Activated CD4-positive, alpha-beta T cell treated with anti-CD3 and anti-CD28 coated beads, Interleukin-2, amount 10 ng/mL, durations not matched to agents 24 days and 14 days (primary cell): ENCODE measurements at places on chromosomes 4 and X. TPM values are rescaled to one million over a fixed set of nuclear protein-coding genes. Genes with fewer than 3 reads are reported as not detected.

Gene TEX13D
- not detected in 2 replicates for total RNA-seq

Gene UGT2B10
- not detected in 2 replicates for total RNA-seq

Gene GYPB
- total RNA-seq: not detected in 2 replicates

Gene TMEM47
- not detected in 2 replicates for total RNA-seq

Gene MND1
- 15.0 and 18.8 TPM in 2 replicates for total RNA-seq

Gene HMGB3
- total RNA-seq: 32.6 and 32.8 TPM in 2 replicates

Gene SEC24B
- total RNA-seq: 32.5 and 33.6 TPM in 2 replicates

Gene SATL1
- not detected in 2 replicates for total RNA-seq

Gene ITM2A
- 102 and 113 TPM in 2 replicates for total RNA-seq

GRCh38 chrX:105972690-105973386 lies 65.7 kb downstream of the SERPINA7 start:
- no peaks in the 10 kb centered on the region for H3K27me3 ChIP-seq
- no peak overlapping the region for H3K4me3 ChIP-seq
- H3K36me3 ChIP-seq: no peaks in the 10 kb centered on the region
- H3K27ac ChIP-seq: no peak overlapping the region
- H3K4me1 ChIP-seq: no peaks in the 10 kb centered on the region

GRCh38 chrX:65586491-65586890 lies 51.9 kb upstream of the LAS1L start:
- H3K4me1 ChIP-seq: peaks cover 8% of the 10 kb centered on the region
- DNase-seq: no peak
- H3K27me3 ChIP-seq: no peaks in the 10 kb centered on the region
- no peak overlapping the region for H3K27ac ChIP-seq
- H3K36me3 ChIP-seq: no peaks in the 10 kb centered on the region
- H3K4me3 ChIP-seq: no peak overlapping the region

GRCh38 chr4:76302826-76303438 lies 3.6 kb upstream of the STBD1 start:
- H3K27ac ChIP-seq: no peak overlapping the region
- H3K4me3 ChIP-seq: no peak overlapping the region
- peaks cover 41% of the 10 kb centered on the region for H3K4me1 ChIP-seq
- DNase-seq: no peak
- H3K27me3 ChIP-seq: peaks cover 13% of the 10 kb centered on the region

- no peak overlapping the region for H3K4me3 ChIP-seq
- H3K4me1 ChIP-seq: no peaks in the 10 kb centered on the region
- no peak for DNase-seq
Measured at GRCh38 chr4:71377561-71377960, 38.7 kb downstream of the SLC4A4 start.

GRCh38 chr4:107066621-107067020 lies 30.5 kb upstream of the DKK2 start:
- no peak overlapping the region for H3K27ac ChIP-seq
- no peaks in the 10 kb centered on the region for H3K36me3 ChIP-seq
- no peak for DNase-seq
- no peaks in the 10 kb centered on the region for H3K4me1 ChIP-seq

- no peak for DNase-seq
- no peaks in the 10 kb centered on the region for H3K27me3 ChIP-seq
- H3K4me1 ChIP-seq: no peaks in the 10 kb centered on the region
- no peak within 1 kb of the TSS for H3K27ac ChIP-seq
- no peak within 1 kb of the TSS for H3K4me3 ChIP-seq
Measured at GRCh38 chrX:126552313-126553022, at the start of gene DCAF12L1. Gene DCAF12L1, minus strand, starts transcription at chrX:126552814. Its CDS starts 206 bp downstream, at chrX:126552608.

DNA sequence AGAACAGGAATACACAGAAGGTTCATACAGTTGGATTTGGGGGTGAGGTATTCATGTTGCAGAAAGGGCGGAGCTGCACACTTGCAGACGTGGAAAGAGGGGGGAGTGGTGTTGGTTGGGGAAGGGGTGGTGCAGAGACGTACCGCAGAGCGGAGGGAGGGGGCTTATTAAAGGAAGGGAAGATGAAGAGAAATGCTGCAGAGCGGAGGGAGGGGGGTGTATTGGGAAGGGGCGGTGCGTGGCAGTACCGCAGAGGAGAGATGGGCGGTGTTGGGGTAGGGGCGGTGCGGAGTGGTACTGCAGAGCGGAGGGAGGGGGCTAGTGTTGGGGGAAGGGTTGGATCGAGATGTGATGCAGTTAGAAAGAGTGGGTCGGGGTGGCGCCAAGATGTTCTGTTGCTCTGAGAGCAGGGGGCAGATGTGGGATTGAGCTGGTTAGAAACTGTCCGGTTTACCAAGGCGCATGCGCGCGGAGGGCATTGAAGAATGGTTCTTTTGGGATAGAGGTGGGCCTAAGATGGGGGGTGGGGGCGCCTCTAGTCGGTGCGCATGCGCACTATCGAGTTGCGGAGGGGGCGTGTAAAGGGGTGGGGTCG lies 900 bp downstream of the TRO start:
- peak; percentile 82 for DNase-seq
- H3K4me3 ChIP-seq: peak overlapping the region; percentile 94
- H3K27me3 ChIP-seq: peaks cover 10% of the 10 kb centered on the region
- H3K36me3 ChIP-seq: no peaks in the 10 kb centered on the region

DNA sequence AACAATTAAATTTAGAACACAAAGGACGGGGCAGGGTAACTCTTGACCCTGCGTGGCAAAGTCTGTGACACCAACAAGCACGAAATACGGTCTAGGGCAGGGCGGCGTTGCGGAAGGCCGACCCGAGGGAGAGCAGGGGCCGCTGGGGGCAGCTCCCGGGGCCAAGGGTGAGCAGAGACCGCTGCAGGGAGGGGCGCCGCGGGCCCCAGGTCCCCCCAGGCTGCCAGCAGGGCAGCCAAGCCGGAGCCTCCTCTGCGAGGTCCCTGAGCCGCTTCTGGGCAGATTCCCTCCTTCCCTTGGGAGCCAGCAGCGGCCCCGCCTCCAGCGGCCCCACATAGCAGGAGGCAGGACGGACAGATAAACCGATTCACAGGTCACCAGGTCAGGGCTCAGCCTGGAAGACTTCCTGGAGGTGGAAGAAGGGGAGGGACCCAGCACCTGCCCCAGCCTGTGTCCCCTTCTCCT lies 90.2 kb downstream of the FAM53A start:
- no peaks in the 10 kb centered on the region for H3K4me1 ChIP-seq
- no peaks in the 10 kb centered on the region for H3K36me3 ChIP-seq
- H3K27ac ChIP-seq: no peak overlapping the region
- no peak for DNase-seq

DNA sequence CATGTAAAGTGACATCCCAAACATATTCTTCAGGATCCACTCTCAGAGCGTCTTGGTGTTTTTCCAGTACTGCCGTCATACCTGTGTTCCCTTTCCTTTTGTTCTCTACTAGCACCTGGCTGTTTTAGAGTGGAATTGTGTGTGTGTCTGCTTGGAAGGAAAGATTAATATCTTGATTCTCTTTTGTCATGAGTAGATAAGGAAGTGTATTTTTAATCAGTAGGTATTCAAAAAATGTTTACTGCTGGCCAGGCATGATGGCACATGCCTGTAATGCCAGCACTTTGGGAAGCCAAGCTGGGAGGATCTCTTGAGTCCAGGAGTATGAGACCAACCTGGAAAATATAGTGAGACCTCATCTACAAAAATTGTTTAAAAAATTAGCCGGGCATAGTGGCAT lies 198.8 kb downstream of the CBR4 start:
- no peaks in the 10 kb centered on the region for H3K4me1 ChIP-seq
- no peak overlapping the region for H3K4me3 ChIP-seq
- peaks cover 16% of the 10 kb centered on the region for H3K27me3 ChIP-seq
- H3K27ac ChIP-seq: no peak overlapping the region

- peak overlapping the region; percentile 97 for H3K4me3 ChIP-seq
- H3K36me3 ChIP-seq: peaks cover 10% of the 10 kb centered on the region
- peaks cover 53% of the 10 kb centered on the region for H3K4me1 ChIP-seq
- H3K27me3 ChIP-seq: peaks cover 14% of the 10 kb centered on the region
- H3K27ac ChIP-seq: peak overlapping the region; percentile 93
- peak; percentile 93 for DNase-seq
Measured at GRCh38 chr4:108172753-108173598, 4.2 kb upstream of the LEF1 start.

- no peak for DNase-seq
- no peaks in the 10 kb centered on the region for H3K4me1 ChIP-seq
- H3K4me3 ChIP-seq: no peak overlapping the region
- H3K27me3 ChIP-seq: no peaks in the 10 kb centered on the region
Measured at GRCh38 chr4:110415041-110415440, 60.9 kb upstream of the ENPEP start.

DNA sequence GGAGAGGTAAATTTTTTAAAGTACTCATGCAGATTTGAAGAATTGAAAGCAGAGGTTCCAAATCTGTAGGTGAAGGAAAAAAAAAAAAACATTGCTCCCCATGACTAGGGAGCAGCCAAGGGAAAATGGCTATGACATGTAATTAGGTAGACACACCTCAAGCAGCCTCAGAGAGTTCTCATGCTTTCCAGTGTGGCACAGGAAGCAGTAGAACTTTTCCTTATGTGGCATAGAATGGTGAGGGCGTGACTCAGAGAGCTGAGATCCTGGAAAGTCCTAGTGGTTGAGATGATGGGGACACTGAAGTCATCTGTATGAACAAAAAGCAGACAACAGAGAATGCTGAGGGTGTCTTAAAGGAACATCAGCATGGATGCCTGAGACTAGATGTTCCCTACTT lies 148.6 kb upstream of the NWD2 start:
- H3K36me3 ChIP-seq: no peaks in the 10 kb centered on the region
- H3K27ac ChIP-seq: no peak overlapping the region
- no peaks in the 10 kb centered on the region for H3K4me1 ChIP-seq
- no peaks in the 10 kb centered on the region for H3K27me3 ChIP-seq
- H3K4me3 ChIP-seq: no peak overlapping the region

GRCh38 chr4:2745981-2746806 lies 9.9 kb downstream of the TNIP2 start:
- peak overlapping the region; percentile 94 for H3K27ac ChIP-seq
- peaks cover 64% of the 10 kb centered on the region for H3K36me3 ChIP-seq
- peak overlapping the region; percentile 81 for H3K4me3 ChIP-seq

GRCh38 chrX:38095971-38096529 lies 89.7 kb downstream of the SYTL5 start:
- peaks cover 2% of the 10 kb centered on the region for H3K4me1 ChIP-seq
- no peaks in the 10 kb centered on the region for H3K27me3 ChIP-seq
- no peak for DNase-seq
- no peak overlapping the region for H3K27ac ChIP-seq
- no peak overlapping the region for H3K4me3 ChIP-seq
